ENCODE measurements at places on chromosomes 2 and 18.

- no peak for DNase-seq
Measured at GRCh38 chr2:88185480-88185879, 15.3 kb downstream of the THNSL2 start.

DNA sequence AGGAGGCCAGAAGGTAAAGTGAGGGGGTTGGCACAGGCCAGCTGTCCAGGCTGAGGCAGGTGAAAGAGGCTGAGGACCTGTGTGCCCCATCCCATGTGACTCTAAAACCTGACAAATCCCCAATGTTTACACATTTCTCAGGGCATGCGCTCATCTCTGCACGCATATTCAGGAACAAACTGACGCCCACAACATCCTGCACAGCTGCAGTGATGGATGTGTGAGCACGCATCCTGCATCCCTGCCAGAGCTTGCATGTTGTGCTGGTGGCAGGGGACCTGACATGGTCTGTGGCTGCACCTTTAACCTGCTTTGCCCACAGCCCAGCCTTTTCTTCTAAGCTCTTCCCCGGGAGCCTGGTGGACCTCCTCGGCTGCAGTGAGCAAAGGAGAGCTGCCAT lies 83.1 kb downstream of the FBXO15 start:
- no peak for DNase-seq

DNA sequence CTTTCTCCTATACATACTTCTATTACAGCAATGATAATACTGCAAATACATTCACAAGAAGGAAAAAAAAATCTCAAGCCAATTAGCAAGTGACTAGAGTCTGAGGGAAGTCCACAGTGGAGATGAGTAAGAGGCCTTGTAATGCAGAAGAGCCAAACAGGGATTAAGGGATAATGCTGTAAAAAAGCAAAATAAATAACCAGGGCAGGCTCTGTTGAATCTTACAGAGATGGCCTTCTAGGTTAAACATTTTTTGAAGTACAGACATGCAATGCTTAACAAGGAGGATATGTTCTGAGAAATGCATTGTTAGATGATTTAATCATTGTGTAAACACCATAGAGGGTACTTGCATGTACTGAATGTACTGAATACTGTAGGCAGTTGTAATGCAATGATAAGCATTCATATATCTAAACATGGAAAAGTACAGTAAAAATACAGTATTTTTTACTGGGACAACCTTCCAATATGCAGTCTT lies 122.1 kb upstream of the RMDN2 start:
- DNase-seq, result no peak

GRCh38 chr2:119126650-119127049 lies 31.9 kb downstream of the C1QL2 start:
- no peak for DNase-seq

DNA sequence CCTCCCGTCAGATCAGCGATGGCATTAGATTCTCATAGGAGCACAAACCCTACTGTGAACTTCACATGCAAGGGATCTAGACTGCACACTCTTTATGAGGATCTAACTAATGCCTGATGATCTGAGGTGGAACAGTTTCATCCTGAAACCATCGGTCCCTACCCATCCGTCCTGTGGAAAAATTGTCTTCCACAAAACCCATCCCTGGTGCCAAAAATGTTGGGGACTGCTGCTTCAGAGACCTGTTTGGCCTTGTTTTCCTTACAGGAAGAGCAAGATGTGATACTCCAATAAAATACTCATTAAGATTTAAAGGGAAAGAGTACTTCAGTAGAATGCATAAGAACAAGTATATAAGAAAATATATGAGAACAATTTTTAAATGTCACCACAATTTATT lies 71.1 kb downstream of the RNF152 start:
- DNase-seq, result no peak

GRCh38 chr2:148704247-148704646 lies 59.7 kb downstream of the EPC2 start:
- no peak for DNase-seq

GRCh38 chr18:68177807-68178702 lies 536.9 kb downstream of the TMX3 start:
- no peak for DNase-seq

DNA sequence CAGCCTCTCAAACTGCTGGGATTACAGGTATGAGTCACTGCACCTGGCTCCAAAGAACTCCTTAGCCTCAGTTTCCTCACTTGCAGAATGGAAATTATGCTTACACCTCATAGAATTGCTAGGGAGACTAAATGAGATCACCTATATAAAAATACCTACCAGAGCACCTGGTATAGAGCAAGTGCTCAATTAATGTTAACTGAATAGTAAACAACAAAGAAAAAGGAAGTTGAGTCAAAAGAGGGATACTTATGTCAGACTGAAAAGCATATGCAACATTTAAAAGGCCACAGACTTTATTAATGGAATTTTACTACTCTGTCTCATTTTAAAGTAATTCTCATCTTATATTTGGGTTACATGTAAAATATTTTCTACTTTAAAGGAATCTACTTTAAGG lies 138.3 kb upstream of the SMAD7 start:
- DNase-seq, result no peak

Measured in stimulated activated CD8-positive, alpha-beta memory T cell treated with anti-CD3 and anti-CD28 coated beads, Interleukin-4, amount 100 ng/mL, for 1 hour (primary cell).